ENCODE measurements at places on chromosomes 6 and 20.
A peak's percentile ranks its signal among the peaks of the same experiment; 100 is the strongest.

- no peak for DNase-seq
These were observed 123.0 kb downstream of the CD83 start for GRCh38 chr6:14240411-14241166.

DNA sequence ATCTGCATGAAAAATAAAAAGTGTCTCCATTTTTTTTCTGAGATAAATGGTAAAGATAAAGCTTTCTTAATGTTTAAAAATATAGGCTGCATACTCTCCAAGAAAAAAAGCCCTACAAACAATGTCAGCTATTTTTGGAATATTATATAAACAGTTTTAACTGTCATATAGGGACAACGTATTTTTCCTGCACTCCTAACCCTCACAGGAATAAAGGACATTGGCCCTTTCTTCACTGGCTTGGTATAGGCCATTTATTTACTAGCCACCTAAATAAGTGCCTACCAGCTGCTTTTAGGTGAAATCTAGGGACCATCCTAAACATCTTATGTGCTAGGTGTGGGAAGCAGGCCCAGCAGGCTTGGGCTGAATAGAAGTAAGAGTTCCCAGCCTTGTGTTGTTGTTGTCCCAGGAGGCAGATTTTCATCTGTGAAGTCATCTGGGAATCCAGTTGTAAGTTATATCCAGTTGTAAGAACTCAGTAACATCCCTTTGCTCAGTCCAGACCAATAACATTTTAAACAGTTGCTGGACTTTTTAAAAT is 21.3 kb downstream of the FOXO3 start:
- DNase-seq: no peak

GRCh38 chr6:75735491-75736186 is 13.4 kb upstream of the MYO6 start:
- DNase-seq: no peak

DNA sequence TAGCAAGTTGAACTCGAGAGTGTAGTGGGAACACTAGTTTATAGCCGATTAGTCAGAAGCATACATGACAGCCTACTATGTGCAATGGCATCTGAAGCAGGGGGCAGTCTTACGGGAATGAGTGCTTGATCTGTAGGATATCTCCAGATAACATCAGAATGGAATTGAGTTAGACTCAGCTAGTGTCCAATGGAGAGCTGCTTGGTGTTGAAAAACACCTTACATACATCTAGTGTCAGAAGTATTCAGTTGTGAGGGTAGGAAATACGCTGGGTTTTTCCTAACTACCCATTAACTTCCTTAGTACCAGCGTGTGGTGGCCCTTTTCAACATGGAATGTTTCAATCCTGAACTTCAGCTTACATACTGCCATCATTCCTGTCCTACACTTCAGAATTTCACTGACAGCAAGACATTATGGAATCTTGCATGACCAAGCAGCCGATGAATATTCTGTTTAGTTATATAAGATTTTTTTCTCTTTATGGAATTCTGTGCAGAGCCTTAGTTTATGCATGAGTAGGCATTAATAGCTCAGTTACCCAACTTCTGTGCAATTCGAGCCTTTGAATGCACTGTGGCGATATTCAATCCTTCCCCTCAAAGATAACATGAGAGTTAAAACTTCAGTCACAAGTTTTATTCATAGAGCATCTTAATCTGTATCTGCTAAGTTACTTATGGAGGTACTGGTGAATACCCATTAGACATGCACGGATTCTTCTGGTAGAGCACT is 218.6 kb upstream of the MOCS1 start:
- DNase-seq: no peak

DNA sequence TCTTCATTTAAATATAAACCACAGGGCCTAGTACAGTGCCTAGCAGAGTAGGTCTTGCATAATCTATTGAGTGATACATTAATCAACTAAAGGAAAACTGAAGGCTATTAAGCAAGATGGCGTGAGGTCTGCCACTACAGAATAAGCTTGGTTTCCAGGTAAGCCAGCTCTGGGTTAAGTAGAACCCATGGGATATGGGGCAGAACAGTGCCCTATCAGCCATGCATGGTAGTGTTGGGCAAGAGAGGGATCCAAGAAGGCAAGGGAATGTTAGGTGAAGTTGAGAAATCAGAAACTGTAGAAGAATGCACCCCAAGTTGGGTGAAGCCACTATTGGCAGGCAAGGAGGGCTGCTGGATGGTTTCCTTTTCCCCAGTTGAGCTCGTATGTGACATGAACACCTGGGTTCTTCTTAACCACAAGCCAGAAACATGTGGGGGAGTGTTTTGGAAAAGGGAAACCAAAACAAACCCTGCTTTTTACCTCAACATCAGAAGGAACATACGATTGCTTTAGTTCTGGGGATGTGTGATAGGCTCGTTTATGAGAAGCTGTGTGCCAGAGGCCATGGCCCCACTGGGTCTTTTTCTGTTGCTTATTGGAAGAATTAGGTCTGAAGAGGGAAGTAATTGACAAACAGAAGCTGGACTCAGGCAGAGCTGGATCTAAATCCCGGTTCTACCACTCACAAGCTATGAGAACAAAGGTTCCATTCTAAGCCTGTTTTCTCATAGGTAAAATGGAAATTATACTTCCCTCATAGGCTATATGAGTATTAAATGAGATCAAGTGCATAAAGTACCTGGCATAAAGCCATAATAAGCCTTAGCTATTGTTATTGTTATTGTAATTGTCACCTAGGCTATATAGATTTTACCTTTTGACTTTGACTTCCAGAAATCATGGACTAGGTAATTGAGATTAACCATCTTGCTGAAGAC is 33.5 kb downstream of the NEDD9 start:
- DNase-seq: no peak

DNA sequence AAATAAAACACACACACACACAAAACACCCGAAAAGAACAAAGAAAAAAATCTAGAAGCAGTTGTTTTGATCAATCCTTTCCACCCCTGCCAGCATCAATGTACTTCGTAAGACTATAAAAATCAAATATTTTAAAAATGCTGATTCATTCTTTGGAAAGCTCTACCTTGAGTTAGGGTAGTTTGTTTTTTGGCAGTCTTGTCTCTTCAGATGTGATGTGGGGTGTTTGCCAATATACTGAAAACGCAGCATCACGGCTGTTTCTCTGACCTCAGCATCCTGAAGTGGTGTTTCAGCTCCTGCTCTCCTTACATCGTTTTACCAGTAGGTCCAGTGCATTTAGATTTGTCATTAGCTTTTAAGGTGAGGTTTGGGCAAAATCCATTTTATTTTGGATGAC is 526.0 kb downstream of the UTRN start:
- no peak for DNase-seq

DNA sequence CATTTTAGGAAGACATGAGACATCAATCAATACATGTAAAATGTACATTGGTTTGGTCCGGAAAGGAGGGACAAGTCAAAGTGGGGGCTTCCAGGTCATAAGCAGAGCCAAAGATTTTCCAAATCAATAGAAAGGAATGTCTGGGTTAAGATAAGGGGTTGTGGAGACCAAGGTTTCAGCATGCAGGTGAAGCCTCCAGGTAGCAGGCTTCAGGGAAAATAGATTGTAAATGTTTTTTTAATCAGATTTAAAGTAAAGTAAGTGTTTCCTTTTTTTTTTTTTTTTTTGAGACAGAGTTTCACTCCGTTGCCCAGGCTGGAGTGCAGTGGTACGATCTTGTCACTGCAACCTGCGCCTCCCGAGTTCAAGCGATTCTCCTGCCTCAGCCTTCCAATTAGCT is 16.8 kb upstream of the SERPINB9 start:
- no peak for DNase-seq

- no peak for DNase-seq
These were observed 9.2 kb downstream of the SPTLC3 start for GRCh38 chr20:13017883-13018535.

- no peak for DNase-seq
These were observed 103.4 kb upstream of the FOXA2 start for GRCh38 chr20:22687676-22688349.

GRCh38 chr6:96059586-96059985 is 43.8 kb downstream of the FUT9 start:
- no peak for DNase-seq

DNA sequence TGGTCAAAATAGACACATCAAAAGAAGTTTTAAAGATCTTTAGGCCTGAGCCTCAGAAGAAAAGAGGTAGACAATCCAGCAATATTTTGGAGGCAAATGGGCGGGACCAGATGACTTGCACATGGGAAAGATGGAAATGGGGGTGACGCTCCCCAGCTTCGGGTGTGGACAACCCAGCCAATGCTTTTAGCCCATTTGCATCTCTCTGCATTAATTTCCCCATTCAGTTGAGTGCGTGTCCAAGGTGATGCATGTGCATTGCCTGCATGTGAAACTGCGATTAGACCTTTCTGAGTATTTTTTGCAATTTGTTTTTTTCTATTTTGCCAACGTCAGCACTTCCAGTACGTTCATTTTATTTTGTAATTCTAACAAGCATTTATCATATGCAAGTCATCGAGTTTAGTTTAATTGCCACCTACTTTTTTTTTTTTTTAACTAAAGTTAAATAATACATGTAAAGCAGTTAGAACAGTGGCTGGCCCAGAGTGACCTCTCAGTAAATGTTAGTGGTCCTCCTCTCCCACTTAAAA is 24.2 kb downstream of the PDRG1 start:
- DNase-seq: no peak

- DNase-seq: peak; percentile 50
These were observed 65.9 kb downstream of the PTPN1 start for GRCh38 chr20:50575865-50576720.

DNA sequence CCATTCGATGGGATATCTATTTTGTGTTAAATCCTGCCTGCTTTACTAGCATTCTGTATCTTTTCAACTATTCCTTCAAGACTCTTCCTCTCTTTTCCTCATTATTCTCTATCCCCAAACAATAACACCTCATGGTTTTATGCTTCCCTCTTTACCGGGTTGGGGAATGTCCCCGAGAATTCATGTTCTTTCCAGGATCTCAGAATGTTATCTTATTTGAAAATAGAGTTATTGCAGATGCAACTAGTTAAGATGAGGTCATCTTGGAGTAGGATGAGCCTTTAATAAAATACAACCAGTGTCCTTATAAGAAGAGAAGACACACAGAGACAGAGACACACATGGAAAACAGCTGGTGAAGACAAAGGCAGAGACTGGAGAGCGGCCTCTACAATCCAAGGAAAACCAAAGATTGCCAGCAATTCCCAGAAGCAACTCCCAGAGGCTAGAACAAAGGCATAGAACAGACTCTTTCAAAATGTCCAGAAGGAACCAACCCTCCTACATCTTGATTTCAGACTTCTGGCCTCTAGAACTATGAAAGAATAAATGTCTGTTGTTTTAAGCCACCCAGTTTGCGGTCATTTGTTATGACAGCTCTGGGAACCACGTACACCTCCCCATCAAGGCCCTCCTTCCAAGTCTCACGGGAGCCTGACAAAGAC is 126.8 kb upstream of the TNFAIP3 start:
- no peak for DNase-seq

- no peak for DNase-seq
These were observed at the start of gene BNIP5 for GRCh38 chr6:36336779-36337241. BNIP5 (minus strand) TSS chr6:36336888; CDS start chr6:36330690, 6,198 bp downstream.

- DNase-seq: no peak
These were observed 27.8 kb downstream of the SLC23A2 start for GRCh38 chr20:4973330-4974097.

DNA sequence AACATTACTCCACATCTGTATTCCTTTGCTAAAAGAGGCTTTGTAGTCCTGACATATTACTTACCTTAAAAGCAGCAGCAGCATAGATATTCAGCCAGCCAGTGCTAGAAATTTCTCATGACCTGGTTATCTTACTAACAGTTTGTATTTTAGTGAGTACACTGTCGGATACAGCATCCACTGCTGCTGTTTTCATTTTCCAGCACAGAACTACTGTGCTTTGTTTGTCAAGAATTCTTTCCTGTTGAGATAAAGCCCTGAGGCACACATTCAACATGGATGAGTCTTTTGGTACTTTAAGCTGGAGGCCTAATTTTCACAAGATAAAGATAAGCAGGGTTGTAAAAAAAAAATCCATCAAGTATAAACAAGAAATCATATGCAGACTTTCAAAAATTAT is 311.2 kb upstream of the OPRM1 start:
- DNase-seq: no peak

- DNase-seq: no peak
These were observed 12.6 kb upstream of the UBR2 start for GRCh38 chr6:42551217-42551616.
